ENCODE measurements at places on chromosomes 6 and 20.

- DNase-seq = no peak
Observed at GRCh38 chr6:87118054-87118453, 23.1 kb upstream of the CGA start.

DNA sequence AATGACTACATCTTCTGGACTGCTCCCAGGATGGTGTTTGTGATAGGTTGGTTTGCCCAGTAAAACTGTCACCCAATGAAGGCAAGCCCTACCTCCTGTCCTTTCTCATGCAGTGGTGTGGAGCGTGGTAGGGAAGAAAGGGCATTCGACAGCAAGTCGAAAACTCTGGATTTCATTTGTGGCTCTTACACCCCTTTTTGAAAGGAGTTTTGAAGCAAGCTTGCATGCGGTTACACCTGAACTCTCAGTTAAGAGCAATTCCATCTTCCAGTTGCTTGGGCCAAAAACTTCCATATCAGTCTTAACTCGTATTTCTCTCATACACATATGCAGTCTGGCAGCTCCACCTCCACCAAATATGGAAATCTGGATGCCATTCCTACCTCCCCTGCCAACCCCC is 19.7 kb upstream of the SLC22A2 start:
- no peak for DNase-seq

GRCh38 chr20:61125546-61126180 is 126.4 kb upstream of the CDH4 start:
- DNase-seq = no peak

GRCh38 chr20:36217226-36217625 is 19.1 kb upstream of the AAR2 start:
- DNase-seq = no peak

GRCh38 chr6:158677906-158678578 is 28.2 kb downstream of the SYTL3 start:
- no peak for DNase-seq

DNA sequence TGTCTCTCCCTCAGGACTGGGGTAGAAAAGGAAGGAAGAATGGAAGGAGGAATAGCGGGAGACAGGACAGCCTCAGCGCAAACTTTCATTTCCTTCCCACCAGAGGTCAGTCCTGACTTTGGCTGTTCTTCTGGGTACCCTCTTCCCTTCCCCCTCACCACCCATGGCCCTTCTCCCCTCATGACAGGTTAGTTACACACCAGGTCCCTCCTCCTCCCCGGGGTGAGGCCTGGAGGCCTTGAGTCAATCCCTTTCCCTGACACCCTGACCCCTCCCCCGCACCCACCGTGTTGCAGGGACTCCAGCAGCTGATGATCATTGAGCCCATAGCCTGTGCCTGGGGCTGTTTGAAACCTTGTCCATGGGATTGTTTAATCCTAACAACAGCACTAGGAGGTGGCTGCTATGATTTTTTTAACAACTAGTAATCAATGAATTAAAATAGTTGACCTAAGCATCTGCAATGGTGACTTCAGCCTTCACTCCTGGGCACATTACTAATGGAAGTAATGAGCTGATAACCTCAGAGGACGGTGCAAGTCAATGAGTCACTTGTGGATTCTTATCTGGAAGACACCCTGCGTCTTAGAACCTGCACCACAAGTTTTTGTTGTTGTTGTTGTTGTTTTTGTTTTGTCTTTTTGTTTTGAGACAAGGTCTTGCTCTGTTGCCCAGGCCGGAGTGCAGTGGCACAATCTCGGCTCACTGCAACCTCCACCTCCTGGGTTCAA is 46.6 kb upstream of the CCDC167 start:
- no peak for DNase-seq

Measured in stimulated activated CD4-positive, alpha-beta T cell treated with anti-CD3 and anti-CD28 coated beads, Interleukin-1b, Interleukin-23, amount 100 ng/mL, for 1 hour (primary cell).